ENCODE measurements at places on chromosomes 1 and 21.

GRCh38 chr1:21217812-21218596 is 41.3 kb upstream of the EIF4G3 start:
- DNase-seq = peak; percentile 25

DNA sequence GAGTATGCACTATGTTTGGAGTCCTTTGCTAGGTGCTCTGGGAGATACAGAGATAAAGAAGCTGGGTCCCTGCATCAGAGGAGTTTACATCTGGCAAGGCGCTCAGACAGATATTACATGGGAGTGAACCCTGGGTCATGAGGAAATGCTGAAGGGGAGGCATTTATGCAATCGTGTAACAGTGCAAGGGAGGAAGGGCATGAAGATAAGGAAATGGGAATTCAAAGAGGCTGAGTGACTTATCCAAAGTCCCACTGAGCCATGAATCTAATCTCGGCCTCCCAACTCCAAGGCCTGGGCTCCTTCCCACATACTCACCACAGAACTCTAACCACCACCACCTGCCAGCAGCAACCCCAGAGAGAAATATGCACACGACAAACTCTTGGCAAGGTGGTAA is 51.6 kb downstream of the FAM163A start:
- no peak for DNase-seq

DNA sequence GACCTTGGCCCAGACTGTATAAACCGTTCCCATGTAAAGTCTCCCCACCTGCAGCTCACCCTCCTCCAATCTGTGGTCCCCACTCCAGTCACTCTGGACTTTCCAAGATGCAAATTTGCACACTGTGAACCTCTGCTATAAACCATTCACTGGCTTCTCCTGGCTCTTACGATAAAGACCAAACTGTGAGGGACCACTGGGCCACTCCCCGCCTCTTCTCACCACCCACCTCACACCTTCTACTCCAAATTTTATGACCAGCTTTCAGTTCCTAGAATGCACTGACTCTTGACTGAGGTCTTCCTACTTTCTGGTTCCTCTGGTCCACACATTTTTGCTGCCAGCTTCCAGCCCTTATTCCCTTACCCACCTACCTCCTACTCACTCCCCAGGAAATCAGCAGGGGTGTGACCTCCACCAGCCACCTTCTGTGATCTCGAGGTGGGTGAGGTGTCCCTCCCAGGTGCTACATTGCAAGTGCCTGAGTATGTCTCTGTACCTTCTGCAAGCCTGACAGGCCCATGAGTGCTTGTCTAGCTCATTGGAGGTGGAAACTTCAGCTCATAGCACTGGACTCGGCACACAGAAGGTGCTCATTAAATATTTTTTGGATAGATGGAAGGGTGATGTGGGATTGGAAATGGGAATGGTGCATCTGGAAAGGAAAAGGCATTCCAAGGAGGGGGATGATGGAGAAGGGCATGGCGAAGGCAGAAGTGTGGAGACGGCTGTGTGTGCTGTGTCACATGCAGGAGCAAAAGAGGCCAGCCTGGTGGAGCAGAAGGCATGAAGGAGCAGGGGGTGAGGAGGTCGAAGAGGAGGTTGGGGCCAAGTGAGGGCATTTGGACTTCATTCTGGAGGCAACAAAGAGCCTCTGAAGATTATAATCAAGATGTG is 15.6 kb upstream of the CSF1 start:
- no peak for DNase-seq

GRCh38 chr1:61978796-61979195 is 215.9 kb upstream of the L1TD1 start:
- peak; percentile 14 for DNase-seq

- DNase-seq = no peak
Observed at GRCh38 chr1:232473900-232474299, 156.0 kb downstream of the SIPA1L2 start.

DNA sequence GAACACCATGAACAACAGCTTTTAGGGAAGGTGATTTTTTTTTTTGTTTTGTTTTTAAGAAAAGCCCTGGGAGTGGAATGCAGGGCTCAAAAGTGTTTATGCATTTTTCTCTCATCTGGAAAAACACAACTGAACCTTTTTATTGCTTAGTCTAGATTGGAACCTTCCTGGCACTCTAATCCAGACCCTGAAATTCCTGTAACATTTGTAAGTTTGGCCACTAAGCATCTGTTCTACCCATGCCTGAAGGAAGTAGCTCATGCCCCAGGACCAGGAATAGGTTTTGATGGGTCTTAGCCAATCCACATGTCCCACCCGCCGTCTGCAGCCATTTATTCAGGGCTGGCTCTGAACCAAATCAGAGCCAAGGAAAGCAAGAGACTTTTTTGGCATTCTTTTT is 39.7 kb upstream of the SLC2A1 start:
- DNase-seq = no peak

- no peak for DNase-seq
Observed at GRCh38 chr1:42721926-42722325, 18.1 kb downstream of the CLDN19 start.

DNA sequence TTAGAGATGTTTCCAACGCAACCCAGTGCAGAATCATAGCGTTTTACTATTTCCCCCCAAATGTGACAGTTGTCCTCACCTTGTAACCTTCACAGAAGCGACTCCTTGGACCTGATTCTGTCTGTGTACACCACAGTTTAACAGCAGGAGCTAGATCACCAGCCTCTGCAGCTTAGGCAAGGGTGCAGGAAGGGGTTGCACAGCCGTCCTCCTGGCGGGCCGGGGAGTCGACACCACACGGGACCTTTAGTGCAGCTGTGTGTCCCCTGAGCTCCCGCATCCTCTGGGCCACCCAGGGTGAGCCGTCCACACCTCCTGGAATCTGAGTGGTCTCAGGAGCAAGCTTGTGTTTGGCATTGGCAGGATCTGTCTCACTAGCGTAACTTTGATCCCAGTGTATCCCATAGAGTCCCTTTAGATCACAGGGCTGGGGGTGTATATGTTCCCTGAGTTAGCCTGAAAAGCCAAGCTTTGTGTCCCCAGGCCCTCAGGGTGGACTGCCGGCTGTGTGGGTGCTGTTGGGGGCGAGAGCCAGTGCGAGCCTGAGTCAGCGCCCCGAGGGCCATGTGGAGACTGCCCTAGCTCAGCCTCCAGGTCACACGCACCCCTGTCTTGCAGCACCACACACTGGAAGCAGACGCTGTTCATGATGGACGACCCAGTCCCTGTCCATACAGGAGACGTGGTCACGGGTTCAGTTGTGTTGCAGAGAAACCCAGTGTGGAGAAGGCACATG is 27.5 kb downstream of the PRMT2 start:
- DNase-seq = no peak

DNA sequence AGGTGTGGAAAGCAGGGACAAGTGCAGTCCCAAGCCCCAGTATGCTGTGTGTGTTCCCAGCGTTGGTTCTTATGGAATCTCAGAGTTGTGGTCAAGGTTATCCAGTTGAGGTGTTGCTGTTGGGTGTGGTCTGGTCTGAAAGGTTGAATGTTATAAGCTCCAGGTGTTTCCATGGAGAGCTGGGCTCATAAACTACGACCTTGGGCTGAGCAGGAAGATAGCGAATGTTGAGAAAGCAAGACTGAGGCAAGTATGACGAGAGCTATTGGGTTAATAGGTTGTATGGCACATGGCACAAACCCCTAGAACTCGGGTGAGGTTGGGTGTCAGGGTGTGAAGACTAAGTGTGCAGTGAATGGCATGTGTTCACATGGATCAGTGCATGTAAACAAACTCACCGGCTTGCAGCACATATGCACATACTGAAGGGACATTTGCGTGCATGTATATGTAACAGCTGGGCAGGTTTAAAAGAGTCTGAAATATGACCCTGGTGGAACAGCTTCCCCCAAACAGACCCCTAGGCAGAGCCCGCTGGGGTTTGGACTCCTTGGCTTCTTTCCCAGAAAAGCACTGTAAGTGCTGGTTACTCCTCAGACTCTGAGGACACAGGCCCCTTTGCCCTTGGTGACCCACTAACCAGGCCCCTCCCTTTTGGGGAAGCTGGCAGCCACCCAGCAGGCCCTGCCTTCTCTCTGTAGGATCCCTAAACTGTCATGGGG is 117.5 kb downstream of the NAV1 start:
- peak; percentile 74 for DNase-seq

- no peak for DNase-seq
Observed at GRCh38 chr1:54575605-54576290, 27.7 kb downstream of the ACOT11 start.

DNA sequence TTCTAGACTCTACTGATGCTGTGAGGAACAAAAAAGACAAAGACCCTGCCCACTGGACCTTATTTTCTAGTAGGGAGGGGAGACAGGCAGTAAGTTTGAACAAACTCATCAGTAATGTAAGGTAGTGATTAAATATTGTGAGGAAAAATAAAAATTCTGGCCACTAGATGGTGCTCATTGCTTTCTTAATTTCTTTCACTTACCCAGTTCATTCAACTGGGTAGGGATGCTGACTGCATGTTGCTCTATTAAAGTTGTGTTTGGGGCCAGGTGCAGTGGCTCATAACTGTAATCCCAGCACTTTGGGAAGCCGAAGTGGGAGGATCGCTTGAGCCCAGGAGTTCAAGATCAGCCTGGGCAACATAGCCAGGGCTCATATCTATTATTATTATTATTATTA is 6.3 kb upstream of the KYAT3 start:
- DNase-seq = peak; percentile 94

- no peak for DNase-seq
Observed at GRCh38 chr1:200445213-200445612, 35.4 kb upstream of the ZNF281 start.

DNA sequence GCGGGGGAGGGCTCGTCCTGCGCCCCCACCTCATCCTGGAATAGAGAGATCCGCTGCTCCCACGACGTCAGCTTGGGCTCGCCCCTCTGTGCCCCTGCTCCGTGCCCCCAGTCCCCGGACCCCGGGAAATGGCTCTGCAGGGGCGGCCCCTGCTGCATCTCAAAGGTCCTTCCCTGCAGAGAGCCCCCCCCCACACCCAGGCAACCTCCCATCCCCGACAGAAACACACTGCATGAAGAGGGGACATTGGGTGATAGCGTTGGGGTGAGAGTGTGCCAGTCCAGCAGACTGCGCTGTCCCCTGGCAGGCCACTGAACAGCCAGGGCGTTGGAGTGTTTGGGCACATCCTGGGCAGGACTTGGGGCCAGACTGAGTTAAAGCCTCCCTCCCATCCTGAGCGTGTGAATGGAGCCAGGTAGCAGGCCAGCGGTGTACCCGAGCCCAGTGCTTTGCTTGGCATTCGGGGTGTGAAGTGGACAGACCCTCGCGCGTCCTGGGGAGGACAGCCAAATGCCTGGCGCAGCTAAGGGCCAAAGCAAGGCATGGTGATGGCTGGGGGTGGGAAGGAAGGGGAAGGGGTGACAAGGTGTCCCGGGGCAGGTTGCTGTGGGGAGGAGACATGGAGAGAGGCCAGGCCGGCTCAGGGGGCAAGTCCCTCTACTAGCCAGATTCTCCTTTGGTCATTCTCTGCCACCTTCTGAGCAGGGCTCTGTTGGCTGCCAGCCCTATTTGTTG is 633 bp upstream of the ETNK2 start:
- no peak for DNase-seq

DNA sequence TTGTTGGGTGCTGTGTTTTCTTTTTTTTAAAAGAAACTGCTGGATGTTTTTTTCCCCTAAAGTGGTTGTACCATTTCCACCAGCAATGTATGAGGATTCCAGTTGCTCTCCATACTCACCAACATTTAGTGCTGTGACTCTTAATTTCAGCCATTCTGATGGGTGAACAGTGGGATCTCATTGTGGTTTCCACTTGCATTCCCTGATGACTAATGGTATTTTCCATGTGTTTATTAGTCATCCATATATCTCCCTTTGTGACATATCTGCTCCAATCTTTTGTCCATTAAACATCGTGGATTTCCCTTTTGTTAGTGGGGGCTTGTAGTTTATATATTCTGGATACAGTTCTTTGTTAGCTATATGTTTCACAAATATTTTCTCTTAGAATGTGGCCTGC is 206.0 kb downstream of the CAMTA1 start:
- no peak for DNase-seq

- peak; percentile 26 for DNase-seq
Observed at GRCh38 chr21:37292941-37293340, 25.8 kb upstream of the VPS26C start.

GRCh38 chr1:13662493-13662892 is 37.5 kb upstream of the PRDM2 start:
- DNase-seq = peak; percentile 35

- DNase-seq = no peak
Observed at GRCh38 chr1:178551940-178552339, 39.0 kb downstream of the TEX35 start.

DNA sequence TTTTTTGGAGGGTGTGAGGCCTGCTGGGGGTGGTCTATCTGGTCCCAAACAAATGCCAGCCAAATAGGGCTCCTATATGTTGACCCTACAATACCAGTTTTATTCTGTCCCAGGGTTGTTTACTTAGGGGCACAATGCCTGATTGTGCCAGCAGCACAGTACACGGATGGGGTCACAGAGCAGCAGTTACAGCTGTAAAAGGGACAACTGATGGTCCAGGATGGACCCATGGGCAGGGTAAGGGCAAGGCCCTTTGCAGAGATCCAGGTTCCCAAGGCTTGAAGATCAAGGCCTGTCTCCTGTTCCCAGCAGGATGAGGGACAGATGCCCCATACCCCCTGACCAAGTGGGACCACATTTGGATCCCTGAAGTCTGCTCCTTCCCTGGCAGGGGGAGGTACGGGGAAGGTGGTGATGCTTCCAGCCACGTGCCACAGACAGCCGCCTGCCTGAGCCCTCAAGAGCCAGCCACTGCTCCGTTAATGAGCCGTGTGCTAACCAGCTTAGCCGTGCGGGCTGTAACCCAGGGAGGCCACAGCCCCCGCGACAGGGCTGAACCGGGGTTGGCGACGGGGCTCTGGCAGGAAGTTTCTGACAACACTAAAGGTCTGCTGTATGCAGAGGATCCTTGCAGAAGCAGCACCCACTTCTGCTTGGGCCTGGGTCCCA is 18.2 kb downstream of the SLC6A9 start:
- peak; percentile 84 for DNase-seq

DNA sequence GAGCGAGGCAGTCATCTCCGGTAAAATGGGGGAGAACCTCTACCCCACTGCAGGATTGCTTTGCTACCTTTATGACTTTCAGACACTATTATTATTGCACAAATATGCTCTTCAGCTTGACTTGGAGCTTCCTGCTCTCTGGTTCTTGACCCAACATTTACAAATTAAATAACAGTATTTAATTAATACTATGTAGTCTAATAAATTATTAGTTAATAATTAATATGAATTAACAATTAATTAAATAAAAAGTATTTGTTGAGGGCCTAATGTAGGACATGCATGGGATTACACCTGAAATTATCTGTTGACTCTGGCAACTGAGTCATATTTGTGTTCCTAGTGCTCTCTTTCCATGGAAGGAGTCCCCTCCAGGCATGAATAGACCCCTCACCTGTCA is 359.9 kb downstream of the SIPA1L2 start:
- DNase-seq = no peak
